ENCODE measurements at places on chromosomes 4 and X.

- peak; percentile 63 for DNase-seq
Observed at GRCh38 chr4:169791527-169792156, 33.9 kb upstream of the HPF1 start.

GRCh38 chrX:133630362-133630761 lies 215.1 kb upstream of the GPC4 start:
- no peak for DNase-seq

DNA sequence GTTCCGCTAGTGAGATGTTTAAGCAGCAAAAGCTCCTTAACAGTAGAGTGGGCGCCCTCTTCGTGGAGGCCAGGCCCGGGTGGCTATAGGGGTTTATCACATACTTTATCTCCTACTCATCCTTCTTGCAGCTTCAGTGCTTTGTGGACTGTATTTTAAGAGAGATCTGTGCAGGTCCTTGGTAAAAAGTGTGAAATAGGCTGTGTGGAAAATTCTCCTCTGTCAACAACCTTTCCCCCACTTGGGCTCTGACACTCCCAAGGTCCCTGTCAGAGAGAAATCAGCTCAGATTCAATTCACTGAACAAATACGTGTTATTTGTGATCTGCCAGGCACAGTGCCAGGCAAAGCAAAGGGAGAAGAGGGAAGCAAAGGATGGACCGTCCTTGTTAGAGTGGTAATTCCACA lies 214.3 kb upstream of the PPARGC1A start:
- DNase-seq, result no peak

DNA sequence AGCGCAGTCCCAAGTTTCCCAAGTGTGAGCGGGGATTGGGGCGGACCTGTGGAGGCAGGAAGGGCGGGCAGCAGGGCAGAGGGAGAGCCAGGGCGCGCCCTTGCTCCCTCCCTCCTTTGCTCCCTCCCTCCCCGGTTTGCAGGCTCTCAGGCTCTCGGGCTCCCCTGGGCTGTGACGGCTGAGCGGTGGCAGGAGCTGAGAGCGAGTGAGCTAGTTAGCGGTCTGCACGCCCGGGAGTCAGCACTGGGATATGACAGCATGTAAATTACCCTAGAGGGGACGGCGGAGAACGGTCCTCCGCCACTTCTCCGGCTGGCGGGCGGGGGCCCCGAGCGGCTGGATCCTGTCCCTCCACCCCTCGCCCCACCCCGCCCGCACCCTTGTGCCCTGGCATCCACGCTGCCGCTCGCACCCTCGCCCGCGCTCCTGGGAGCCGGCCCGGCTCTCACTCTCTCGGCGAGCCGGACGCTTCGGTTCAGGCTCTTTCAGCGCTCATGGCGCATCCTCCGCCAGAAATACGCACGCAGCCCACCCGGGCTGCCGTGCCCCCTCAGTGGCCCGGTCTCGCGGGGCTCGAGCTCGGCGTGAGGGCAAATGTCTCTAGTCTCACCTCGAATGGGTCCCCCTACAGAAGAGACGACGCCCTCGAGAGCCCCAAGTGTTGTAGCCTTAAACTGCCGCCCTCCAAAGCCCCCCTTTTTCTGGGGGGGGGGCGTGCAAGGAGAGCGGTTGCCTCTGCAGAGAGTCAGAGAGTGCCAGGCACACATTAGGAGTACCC lies at the start of gene TSC22D3:
Gene TSC22D3, minus strand, starts transcription at position 54 of the 778 bp plus-strand sequence. CDS start 368 bp downstream, outside the sequence.
- DNase-seq, result peak; percentile 82

GRCh38 chr4:100494166-100494565 lies 23.7 kb downstream of the EMCN start:
- DNase-seq, result no peak

DNA sequence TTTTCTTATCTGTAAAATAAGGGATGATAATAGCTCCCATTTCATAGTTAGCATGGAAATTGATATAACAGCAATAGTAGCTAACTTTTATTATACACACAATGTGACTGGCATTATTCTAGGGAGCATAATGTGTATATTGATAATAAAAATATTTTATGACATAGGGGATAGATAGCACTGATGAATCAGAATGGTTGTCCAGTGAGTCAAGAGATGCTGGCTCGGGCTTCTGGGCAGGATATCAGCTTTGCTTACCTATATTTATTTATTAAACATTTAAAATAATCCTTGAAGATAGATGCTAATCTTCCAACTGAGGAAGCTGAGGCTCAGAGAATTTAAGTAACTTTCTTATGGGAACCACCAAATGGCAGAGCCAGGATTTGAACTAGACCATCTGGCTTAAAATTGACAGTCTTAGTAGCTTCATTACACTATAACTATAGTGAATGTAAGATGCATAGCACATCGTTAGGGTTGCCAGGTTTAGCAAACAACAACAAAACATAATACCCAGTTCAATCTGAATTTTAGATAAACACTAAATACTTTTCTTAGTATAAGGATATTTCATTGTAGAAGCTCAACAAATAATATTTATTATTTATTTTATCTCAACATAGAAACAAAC lies 2.7 kb downstream of the AFP start:
- no peak for DNase-seq

DNA sequence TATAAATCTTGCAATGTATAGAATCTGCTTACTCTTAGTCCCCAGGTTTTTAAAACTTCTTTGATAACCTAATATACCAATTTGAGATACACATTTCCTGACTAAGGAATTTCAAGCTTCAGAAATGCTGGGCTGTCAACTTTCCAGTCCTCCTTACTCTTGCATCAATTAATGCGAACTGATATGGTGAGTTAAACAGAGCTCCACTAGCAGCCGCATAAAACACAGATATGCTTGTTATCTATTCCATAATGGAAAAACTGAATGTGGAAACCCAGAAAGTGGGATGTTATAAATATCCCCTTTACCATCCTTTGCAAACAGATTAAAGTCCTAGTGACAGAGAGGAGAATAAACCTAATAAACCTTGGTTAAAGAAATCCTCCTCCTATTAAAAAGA lies 1913.7 kb downstream of the STIM2 start:
- DNase-seq, result no peak

DNA sequence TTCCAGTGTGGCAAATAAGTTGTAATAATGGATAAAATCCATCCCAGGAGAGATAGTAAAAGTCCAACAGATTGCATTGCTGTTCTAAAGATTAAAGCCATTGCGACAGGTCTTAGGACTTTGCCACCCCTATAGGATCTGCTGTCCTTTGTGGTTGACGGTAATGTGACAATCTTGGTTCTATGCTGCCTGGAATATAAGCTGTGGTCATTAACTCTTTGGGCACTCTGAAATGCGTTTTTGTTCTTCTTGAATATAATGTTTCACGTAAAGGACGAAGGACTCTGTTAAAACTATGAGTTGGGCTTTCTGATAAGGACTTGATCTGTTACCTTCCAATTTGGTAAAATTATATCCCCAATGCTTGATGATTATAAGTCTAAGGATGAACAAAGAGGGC lies at the start of gene CLDN24:
Gene CLDN24, minus strand, starts transcription at position 101 of the 400 bp plus-strand sequence. Its CDS starts 0 bp downstream, at position 101.
- DNase-seq, result no peak

DNA sequence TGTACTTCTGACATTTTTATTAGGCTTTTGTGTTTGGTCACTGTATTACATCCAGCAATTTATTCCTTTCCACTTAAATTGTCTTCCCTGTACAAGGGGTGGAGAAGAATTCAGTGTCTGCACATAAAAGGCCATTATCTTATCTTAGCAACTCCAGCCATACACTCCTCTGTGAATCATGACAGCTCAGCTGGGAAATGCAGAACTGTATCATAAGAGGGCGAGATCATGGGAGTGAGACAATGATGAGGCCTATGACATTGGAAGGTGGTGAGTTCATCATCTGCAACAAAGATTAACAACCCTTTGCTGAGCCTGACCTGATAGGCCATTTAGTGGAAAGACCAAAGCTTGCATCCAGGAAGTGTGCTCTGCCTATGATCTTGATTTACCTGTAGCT lies 33.3 kb downstream of the SLIT2 start:
- no peak for DNase-seq
